Left cardiac atrium (tissue), 4 donors: ENCODE measurements at places on chromosomes 6 and 20. TPM values are rescaled to one million over a fixed set of nuclear protein-coding genes. Genes with fewer than 3 reads are reported as not detected.

GRCh38 chr20:19292254-19292653 is 79.8 kb downstream of the SLC24A3 start:
- DNase-seq = no peak

Gene HCK
- total RNA-seq = 11.1 TPM

Gene MLN
- total RNA-seq = not detected

Gene TPD52L1
- 27.9 TPM for total RNA-seq

Gene F13A1
- 122 TPM for total RNA-seq

Gene DDO
- 12.9 TPM for total RNA-seq

GRCh38 chr6:46419576-46420002 is 71.7 kb downstream of the RCAN2 start:
- peak; percentile 42 for DNase-seq

GRCh38 chr6:33004940-33005339 is 4.5 kb downstream of the HLA-DOA start:
- DNase-seq = no peak

- no peak for DNase-seq
Measured at GRCh38 chr6:105990151-105990550, 96.0 kb upstream of the PRDM1 start.

DNA sequence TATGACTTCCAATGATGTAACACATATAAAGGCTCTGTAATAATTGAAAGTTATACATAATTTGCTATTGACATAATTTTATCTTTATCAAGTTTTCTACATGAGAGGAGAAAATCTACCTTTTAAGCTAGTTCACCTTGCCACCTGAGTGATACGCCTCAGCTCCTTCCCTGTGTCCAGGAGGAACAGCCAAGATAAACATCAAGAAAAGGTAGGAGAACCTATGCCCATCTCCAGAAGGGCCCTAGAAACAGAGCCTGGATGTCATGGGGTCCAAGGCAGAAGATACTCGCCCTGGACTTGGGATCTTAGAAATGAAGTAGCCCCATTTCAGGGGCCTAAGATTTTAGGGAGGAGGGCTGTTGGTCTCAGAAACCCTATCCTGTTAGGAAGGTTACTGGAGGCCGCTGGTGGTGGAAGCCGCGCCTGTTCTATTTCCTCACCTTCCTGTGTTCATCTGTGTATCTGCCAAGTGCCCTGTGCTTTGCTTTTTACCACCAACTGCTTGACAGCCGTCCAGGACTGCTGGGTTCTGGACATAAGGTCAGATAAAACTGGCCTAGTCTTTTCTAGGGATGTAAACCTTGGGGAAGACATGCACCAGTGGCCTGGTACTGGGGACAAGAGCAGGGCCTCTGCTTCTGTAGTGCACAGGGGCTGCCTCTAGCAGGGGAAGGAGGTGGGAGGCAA is 178.5 kb downstream of the ARID1B start:
- peak; percentile 78 for DNase-seq

DNA sequence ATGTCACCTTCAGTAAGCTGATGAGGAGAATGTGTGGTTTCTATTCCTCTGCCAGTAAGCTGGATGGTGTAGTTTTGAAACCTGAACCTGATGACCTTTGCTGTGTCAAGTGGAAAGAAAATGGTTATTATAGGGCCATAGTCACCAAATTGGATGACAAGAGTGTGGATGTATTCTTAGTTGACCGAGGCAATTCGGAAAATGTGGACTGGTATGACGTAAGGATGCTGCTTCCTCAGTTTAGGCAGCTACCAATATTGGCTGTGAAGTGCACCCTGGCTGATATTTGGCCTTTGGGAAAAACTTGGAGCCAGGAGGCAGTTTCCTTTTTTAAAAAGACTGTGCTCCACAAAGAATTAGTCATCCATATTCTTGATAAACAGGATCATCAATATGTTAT is 2.0 kb downstream of the TDRD6 start:
- no peak for DNase-seq

Gene LY86
- total RNA-seq = 1.9 TPM

GRCh38 chr6:149904661-149905370 is 6.9 kb upstream of the RAET1E start:
- no peak for DNase-seq

DNA sequence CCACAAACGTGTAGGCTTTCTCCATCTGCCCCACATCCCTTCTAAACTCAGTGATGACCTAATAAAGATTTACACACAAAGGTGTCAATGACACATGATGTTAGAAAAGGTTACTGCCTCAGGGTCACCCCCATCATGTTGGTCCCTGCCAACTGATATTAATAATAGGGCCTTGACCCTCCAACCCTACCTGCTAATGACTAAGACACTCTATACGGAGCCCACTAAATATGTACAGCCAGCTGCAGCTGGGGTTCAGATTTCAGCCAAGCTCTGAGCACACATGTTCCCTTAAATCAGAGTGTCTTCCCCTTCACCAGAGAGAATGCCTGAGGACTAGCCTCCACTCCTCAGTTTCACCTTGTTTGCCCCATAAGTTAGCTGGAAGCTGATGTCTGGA is 67.4 kb upstream of the SNRPB2 start:
- DNase-seq = no peak

Gene GCNT2
- 3.5 TPM for total RNA-seq

GRCh38 chr6:154569156-154569862 is 58.8 kb upstream of the CNKSR3 start:
- DNase-seq = no peak

DNA sequence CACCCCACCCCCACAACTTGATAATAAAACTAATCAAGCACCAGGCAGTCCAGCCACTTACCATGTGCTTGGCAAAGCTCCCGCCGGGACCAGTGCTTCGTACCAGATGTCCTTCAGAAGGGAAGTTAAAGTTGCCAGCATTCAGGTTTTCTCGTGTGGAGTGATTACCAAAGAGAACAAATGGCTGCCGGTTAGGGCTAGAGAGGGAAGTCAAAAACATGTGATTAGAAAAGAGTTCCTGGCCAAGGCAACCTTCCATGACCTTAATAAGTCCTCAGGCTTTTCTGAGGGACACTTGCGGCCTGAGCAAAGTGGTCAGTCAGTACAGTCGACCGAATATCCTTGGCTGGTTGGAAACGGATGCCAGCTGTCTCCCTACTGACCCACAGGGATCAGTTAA is 67.0 kb downstream of the DNAAF9 start:
- DNase-seq = peak; percentile 84

DNA sequence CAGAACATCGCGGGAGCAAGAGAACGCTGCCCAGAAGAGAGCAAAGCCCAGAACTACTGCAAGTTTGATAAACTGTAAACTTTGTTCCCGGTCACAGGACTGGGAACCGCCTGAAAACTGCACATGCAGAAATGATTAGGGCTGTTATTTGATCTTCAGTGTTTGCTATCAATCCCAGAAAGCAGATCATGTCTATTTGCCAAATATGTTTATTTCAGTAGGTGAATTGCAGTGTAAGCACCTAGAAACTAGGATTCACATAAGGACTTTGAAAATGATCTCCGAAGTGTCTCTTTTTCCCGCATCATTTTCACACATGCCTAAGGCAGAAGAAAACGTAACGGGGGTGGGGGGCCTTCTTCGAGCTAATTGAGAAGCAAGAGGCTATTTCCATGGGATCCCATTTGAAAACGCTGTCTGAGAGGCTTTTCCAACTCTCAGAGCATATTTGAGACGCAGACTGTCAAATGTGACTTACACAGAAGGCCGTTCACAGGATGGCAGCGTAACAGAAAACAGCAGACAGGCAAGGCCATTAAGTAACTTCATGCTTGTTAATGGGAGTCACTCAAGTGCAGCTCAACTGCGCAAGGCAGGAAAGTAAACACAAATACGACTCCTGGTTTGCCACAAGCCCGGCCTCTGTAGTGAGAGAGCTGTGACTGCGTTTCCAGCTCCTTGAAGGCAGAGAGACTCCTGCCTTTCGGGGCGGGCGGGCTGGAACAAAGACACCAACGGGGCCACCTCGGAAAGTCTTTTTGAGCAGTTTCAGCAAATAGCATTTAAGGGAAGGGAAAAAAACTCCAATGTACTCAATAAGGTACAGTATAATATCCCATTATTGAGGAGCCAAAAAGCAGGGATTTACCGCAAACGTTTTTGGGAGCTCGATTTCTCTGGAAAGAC is 144.7 kb upstream of the ZNF217 start:
- DNase-seq = peak; percentile 58

GRCh38 chr6:71886184-71887005 is at the start of gene RIMS1:
Gene RIMS1, plus strand, starts transcription at chr6:71886550. Its CDS starts 474 bp downstream, at chr6:71887024.
- DNase-seq = no peak

GRCh38 chr6:104606361-104606760 is 253.4 kb downstream of the HACE1 start:
- no peak for DNase-seq

GRCh38 chr20:49481116-49481515 is 1.4 kb downstream of the KCNB1 start:
- no peak for DNase-seq

Gene CDK19
- 9.6 TPM for total RNA-seq

Gene RBM12
- total RNA-seq = 44.6 TPM

GRCh38 chr6:116406678-116407345 is 36.1 kb downstream of the DSE start:
- no peak for DNase-seq

- DNase-seq = no peak
Measured at GRCh38 chr6:156410649-156411048, 366.5 kb upstream of the ARID1B start.

Gene SNAP25
- total RNA-seq = 0.97 TPM

DNA sequence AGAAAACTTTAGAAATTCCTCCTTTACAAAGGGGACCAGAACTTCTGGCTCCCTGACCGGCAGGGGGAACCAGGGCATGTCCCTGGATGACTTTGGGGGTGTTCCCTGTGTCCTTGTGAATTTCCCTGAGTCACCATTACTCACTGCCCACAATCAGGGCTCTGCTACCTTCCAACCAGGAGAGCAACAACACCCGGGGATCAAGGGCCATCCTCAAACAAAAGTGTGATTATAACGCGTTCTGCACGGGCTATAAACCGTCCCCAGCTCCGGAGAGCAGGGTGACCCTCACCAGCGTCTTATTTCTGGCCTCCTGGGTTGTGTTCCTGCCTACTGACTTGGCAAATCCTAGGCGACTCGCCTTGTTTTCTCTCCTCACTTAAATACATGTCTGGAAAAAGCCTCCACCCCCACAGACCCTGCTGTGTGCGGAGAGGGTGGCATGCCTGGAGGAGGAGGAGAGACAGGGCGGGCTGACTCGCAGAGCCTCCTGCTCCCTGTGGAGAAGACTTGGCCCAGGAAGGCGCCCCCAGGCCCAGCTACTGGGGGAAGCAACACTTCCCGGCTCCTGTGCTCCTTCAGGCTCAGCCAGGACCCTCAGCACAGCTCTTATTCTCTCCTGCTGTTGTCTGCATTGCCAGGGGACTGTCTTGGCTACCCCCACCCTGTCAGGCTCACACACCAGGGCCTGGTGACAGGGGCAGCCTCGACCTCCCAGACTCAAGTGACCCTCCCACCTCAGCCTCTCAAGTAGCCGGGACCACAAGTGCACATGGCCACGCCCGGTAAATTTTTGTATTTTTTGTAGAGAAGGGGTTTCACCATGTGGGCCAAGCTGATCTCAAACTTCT is 54.1 kb downstream of the FGD2 start:
- peak; percentile 78 for DNase-seq

Gene LTA
- total RNA-seq = not detected

DNA sequence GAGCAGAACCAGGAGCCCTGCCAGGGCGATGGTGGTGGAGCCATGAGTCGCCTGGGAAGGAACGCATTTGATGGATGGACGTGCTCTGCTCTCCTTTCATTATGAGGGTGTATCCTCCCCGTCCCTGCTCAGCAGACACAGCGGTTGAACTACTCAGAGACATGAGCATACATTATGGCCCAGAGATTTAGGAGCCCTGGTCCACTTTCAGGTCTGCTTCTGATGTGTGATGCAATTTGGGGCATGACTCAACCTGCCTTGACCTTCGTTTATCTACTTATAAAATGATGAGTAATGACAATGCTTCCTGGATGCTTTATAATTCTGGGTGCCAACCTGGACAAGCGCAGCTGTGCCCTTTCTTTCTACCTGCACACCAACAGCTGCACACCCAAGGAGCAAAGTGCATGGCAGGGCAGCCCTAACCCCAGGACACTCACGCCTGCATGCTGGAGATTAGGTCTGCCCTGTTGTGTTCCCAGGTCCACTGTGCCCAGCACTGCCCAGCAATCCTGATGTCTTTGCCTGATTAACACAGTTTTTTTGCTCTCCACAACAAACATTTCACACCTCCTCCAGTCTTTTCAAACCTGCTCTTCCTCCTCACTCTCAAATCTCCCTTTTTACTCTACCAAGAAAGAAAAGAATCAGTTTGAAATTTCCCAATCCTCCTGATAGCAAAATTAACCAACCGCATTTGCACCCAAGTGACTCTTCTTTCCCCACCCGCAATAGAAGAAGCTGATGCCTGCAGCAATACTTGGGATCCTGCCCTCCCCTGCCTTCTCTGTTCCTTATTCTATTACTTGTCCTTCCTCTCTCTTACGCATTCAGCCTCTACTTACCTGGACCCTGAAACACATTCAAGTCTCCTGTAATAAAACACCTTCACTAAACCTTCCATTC is 81.2 kb downstream of the EZR start:
- DNase-seq = no peak

DNA sequence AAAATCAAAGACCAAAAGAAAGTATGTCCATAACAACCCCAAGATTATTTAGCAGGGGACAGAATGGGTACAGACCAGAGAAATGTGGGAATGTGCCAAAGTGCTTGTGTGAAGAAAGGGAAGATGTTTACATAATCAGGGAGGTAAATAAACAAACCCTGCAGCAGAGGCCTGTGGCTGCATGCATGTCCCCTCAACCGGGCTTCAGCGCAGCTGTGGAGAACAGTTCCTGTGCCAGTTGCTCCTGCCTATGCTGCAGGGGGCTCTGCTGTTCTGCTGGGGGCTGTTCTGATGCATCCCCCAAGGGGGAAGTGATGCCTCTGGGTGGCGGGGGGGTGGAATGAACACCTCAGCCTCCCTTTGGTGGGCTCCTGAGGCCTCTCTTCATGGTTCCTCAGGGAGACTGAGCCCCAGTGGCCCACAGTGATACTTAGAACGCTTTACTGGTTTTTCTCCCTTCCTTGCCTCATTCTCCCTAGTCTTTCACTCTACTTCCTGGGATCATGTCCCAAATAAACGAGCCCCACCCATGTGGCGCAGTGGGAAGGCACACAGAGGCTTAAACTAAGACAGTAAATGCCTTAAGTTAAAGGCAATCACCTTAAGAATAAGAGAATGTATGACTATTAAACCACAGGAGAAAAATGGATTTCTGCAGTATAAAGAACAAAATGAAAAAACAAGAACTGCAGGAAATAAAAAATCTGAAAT is 23.0 kb downstream of the RAB23 start:
- no peak for DNase-seq

- peak; percentile 65 for DNase-seq
Measured at GRCh38 chr6:52389626-52390360, 27.8 kb downstream of the PAQR8 start.

Gene HRH3
- not detected for total RNA-seq

Gene SASH1
- total RNA-seq = 36.2 TPM

- DNase-seq = no peak
Measured at GRCh38 chr20:34337544-34337943, 25.5 kb upstream of the ITCH start.

Gene WFDC12
- not detected for total RNA-seq

Gene SLC16A10
- total RNA-seq = 9.5 TPM

DNA sequence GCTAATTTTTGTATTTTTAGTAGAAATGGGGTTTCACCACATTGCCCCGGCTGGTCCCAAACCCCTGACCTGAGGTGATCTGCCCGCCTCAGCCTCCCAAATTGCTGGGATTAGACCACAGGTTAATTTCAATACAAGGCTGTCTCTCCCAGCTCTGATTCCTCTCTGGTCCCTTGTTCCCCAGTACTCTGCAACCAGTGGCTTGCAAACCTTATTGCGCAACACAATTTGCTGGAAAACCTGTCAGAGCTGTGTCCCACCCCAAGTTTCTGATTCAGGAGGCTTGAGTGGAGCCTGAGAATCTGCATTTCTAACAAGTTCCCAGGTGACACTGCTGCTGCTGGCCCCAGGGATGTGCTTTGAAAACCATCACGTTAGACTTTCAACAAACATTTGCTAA is 96.2 kb upstream of the SRSF6 start:
- no peak for DNase-seq
